ENCODE measurements at places on chromosomes 5 and 9.

DNA sequence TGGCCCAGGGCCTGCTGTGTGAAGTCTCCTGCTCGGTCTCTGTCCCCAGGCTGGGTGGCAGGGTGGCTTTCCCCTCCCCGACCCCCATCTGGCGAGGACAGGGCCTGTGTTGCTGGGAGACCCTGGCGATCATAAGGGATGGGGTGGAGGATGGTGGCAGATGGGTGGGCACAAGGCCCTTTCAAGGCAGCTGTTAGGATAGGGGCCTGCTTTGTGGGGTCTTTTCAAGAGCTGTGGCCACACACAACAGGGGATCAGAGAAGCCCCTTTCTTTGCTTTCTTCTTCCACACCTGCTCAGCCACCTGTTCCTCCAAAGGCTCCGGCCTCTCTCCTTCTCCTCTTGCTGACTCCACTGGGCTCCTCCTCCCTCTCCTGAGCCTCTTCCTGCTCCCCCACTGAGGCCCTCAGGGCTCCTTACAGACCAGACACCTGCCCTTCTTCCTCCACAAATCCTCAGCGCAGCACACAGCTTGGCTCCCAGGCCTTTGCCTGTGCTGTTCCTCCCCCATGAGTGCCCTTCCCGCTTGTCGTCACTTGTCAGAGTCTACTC is 15.0 kb upstream of the NEURL1B start:
- peak; percentile 24 for ATAC-seq

GRCh38 chr9:76580820-76581219 is 121.8 kb downstream of the GCNT1 start:
- no peak for ATAC-seq

GRCh38 chr9:93677641-93678136 is 101.3 kb downstream of the PHF2 start:
- no peak for ATAC-seq

GRCh38 chr9:114799441-114799840 is 6.4 kb downstream of the TNFSF15 start:
- ATAC-seq = no peak

GRCh38 chr9:33414889-33415500 is 12.6 kb upstream of the AQP7 start:
- ATAC-seq = peak; percentile 14

DNA sequence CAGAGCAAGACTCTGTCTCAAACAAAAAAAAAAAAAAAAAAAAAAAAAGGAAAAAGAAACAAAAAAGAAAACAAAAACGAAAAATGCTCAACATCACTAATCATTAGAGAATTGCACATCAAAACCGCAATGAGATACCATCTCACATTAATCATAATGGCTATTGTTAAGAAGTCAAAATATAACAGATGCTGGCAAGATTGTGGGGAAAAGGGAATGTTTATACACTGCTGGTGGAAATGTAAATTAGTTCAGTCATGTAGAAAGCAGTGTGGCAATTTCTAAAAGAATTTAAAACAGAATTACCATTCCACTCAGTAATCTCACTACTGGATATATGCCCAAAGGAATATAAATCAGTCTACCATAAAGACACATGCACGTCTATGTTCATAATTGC is 50.4 kb upstream of the PRR16 start:
- ATAC-seq = no peak

DNA sequence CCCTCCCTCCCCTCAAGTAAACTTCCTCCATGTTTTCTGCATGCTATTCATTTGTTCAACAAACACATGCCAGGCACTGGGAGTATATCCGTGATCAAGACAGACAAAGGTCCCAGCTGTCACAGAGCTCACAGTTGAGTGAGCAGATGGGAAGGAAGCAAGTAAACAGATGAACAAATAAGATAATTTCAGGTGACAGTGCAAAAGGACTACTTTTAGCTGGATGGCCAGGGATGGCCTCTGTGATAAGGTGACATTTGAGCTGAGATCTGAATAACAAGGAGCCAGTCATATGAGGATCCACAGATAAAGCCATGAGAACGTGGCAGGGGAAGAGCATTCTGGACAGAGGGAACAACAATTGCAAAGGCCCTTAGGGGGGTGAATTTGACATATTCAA is 121.7 kb upstream of the RAD23B start:
- no peak for ATAC-seq

DNA sequence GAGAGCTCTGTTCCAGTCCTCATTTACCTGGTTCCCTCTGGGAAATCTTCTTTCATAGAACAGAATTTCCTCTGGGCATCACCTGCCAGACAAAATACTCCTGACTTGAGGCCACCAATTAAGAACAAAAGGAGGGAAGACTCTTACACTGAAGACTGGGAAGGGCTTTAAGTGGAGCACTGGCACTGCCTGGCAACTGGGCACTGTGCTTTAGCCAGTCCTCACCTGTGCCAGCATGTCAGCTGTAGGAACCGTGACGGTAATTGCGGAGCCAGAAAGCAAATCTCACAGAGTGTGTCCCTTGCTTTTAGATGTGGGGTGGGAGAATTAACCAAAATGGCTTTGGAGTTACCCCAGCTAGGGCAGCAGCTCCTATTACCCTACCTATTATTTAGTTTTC is 40.6 kb downstream of the FAM219A start:
- no peak for ATAC-seq

- peak; percentile 76 for ATAC-seq
Measured at GRCh38 chr9:128733256-128733655, 9.3 kb upstream of the ZDHHC12 start.

DNA sequence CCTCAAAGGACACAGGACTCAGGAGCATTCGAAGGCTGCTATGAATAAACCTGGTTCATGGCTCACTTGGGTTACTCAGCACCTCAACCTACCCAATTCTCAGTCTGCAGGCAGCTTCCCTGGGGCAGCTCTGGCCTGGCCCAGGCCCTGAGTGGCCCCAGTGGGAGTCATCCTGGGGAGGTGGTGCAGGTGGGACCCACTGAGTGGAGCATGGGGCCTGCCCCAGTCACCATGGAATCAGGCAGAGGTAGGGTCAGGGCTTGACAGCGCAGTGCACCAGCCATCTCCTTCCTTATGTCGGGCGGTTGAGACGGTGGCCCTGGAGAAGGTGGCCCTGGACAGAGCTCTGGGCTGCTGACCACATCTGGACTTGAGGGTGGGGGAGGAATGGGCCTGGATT is 19.2 kb downstream of the PLEKHG4B start:
- no peak for ATAC-seq

GRCh38 chr5:75053304-75054133 is 1.2 kb upstream of the GCNT4 start:
- ATAC-seq = peak; percentile 52

DNA sequence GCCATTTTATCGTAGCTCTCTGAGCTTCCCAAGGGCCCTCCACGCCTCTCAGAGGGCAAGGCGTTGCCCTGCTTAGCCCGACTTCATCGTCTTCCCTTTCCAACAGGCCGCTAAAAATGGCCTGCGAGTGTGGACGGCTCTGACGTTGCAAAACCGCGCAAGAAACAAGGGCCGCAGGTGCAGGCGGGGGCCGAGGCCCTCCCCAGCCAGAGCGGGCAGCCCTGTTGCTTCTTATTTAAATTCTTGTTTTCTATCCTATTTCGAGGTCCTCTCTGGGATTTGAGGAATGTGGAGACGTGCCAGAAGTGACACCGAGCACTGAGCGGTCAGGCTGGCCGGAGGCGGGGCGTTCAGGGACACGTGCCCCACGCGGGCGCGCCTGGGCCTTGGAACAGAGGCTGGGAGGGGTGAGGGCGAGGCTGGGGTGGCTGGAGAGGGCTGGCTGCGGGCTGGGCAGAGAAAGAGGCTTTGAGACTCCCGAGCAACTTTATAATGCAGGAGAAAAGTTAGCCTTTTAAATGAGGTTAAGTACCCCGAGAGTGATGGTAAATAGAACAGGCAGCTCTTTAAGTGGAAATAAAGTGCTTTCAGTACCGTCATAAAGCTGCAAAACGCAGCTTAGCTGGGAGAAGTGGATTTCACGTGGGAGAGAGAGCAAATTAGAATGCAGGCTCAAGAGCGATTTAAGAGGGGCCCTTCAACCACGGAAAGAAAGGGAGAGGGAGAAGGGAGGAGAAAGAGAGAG is 243.6 kb downstream of the AUH start:
- ATAC-seq = peak; percentile 66

- no peak for ATAC-seq
Measured at GRCh38 chr5:116564312-116564711, 10.3 kb downstream of the SEMA6A start.

- ATAC-seq = no peak
Measured at GRCh38 chr5:149372076-149372795, 6.9 kb downstream of the IL17B start.

DNA sequence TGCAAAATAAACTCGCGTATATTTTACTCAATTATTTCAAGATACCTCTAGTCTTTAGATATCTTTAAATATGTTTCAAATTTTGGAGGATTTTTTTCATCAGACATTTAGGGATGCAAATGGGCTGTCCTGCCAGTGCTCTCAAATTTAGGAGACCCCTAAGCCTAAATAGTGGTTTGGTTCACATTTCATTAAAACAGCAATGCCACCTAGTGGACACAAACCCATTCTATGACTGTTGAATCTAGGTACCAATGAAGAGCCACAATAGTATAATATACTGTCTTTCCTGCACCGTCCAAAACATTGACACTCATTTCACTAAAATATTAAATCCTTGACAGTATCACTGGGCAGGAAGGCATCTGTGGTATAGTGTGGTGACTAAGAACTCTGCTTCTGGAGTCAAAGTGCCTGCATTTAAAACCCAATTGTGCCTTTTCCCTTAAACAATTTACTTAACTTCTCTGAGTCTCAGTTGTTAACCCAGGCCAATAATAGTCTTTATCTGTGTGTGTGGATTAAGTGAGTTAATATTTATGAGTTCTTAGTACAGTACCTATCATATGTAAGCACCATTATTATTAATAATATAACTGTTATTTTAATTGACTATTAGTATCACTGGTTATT is 148.0 kb downstream of the RORB start:
- ATAC-seq = no peak

DNA sequence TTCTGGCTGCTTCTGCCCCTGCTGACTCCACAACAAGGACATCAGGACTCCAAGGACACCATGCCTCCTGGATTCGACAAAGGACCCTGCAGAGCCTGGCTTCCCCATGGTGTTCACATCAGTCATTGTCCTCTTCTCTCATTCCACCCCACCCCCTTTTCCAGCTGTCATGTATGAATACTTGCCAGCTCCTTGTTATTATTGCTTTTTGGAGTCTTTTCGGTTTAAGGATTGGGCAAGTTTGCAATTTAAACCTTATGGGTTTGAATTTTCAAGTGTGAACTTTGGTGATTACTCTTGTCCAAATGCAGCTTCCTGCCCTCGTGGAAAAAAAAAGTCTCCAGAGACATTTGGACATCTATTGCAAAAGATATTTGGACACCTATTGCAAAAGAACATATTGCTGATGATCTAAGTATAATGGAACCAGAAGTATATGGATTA is 14.2 kb upstream of the LVRN start:
- ATAC-seq = no peak

- peak; percentile 52 for ATAC-seq
Measured at GRCh38 chr5:81825237-81825636, 74.3 kb upstream of the SSBP2 start.

DNA sequence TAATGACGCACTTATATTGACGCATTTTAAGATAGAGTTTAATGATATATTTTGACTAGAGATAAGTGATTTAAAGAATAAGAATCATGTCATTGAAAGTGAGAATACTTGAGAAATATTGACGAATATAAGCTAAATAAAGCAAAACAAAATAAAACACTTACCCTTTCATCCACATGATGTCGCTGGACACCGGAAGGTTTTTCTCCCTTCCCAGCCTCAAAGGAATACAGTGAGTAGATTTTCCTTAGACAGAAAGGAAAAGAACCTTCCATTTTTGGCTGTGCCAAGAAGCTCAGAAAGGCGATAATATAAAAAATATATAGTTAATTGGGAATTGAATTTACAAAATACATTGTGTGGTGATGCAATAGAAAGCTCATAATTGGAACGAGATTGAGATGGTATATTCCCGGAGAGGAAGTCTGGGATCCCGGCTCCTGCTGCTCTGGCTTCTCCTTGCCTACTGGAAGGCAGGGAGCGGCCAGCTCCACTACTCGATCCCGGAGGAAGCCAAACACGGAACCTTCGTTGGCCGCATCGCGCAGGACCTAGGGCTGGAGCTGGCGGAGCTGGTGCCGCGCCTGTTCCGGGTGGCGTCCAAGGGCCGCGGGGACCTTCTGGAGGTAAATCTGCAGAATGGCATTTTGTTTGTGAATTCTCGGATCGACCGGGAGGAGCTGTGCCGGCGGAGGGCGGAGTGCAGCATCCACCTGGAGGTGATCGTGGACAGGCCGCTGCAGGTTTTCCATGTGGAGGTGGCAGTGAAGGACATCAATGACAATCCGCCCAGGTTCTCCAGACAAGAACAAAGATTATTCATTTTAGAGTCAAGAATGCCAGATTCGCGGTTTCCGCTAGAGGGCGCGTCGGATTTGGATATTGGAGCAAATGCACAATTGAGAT is at the start of gene PCDHA5:
PCDHA5 (plus strand) TSS at position 239 of the 906 bp plus-strand sequence.
- ATAC-seq = no peak

GRCh38 chr9:81080185-81080584 is 609.2 kb downstream of the TLE1 start:
- ATAC-seq = no peak

- ATAC-seq = no peak
Measured at GRCh38 chr5:133425222-133425621, 187.1 kb downstream of the FSTL4 start.

DNA sequence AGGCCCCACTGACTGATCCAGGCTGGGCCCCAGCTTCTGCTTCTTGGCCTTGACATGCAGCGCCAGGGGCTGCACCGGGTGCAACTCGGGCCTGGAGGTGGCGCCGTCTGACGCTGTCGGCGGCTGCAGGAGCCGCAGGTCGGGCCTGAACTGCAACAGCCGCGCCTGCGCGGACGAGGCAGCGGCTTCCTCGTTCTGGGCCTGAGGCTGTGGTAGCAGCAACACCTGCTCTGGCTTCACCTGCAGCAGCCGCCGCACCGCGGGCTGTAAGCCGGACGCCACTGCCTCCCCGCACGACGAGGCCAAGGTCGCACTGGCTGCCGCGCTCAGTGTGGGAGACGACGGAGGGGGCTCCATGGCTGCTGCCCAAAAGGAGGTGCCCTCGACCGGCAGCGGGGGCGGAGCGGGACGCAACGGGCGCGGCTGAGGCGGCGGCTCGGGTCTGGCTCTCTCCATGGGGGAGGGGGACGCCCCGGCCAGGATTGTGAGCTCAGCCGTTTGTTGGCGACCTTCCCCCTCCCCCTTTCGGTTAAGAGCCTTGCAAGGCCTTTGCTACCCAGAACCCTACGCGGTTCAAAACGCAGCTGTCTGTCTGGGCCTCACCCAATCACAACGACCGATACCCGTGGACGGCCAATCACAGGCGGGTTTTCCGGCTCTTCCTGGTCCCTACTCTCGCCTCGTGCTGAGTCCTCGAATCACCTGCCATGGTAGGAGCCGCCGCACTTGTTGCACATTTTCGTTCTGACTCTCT is 438 bp downstream of the SOX30 start:
- peak; percentile 98 for ATAC-seq

DNA sequence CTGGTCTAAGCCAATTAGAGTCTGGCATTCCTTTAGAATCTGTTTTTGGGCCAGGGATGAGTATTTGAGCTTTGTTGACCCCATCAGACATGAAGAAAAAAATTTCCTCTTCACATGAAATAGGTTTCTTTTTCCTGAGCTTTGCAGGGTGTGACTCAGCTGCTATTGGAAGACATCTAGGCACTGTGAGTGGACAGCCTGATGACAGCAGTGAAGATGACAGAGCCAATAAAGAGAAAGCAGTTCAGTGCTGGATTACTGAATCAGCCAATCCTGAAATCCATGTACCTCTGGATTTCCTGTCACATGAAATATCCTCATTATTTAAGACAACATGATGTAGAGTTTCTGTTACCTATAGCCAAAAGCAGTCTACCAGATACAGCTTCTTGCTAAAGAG is 51.3 kb upstream of the GRIA1 start:
- no peak for ATAC-seq
